T-helper 22 cell (primary cell): ENCODE measurements at places on chromosomes 4 and X.

DNA sequence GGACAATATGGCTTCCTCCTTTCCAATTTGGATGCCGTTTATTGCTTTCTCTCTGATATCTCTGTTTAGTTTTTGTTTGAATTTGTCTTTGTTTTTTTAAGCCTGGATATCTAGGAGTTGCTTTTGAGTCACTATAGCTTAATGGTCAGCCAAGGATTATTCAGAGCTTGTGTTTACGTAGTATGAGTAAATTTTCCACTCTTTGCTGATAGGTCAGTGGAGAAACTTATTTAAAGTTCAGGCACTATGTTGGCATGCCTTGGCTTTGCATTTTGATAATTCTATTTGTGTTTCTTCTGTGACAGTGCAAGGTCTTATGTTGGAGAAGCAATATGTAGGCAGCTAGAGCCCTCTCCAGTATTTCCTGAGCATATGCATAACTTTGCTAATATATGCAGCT, 315.2 kb downstream of the GRID2 start:
- DNase-seq = no peak

- no peak for DNase-seq
These were observed 192.7 kb downstream of the ZNF330 start for GRCh38 chr4:141413366-141413765.

DNA sequence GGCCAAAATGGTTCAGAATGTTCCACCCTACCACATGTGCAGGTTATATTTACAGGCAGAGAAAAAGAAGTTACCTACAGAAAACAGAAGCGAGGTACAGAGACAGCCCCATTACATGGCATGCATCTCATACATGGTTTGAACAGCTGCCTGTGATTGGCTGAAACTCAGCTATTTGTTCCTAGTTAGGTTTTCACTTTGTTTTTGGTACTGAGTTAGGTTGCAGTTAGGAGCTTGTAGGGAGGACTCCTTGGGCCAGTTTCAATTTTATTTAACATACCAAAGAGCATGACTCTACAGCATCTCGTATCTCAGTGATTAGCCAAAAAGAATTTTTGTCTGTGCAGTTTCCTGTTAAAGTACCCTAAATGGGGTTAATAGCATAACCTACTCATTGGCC, 392.0 kb downstream of the MAPK10 start:
- no peak for DNase-seq

DNA sequence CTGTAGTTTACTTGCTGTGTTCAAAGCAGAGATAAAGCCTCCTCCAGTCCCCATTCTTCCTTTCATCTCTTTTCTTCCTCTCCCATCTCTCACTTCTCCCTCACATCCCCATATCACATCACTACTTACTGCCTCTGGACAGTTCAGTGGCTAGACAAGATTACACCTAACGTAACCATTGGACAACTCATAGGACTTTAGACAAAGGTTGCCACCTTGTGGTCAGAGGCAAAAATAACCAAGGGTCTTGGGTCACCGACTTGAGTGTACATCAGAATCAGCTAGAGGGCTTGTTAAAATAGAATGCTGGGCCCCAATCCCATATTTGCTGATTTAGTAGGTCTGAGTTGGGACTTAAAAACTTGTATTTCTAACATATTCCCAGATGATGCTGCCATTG, 109.3 kb upstream of the DGKK start:
- DNase-seq = no peak

- no peak for DNase-seq
These were observed 10.3 kb downstream of the CENPI start for GRCh38 chrX:101108284-101108683.

DNA sequence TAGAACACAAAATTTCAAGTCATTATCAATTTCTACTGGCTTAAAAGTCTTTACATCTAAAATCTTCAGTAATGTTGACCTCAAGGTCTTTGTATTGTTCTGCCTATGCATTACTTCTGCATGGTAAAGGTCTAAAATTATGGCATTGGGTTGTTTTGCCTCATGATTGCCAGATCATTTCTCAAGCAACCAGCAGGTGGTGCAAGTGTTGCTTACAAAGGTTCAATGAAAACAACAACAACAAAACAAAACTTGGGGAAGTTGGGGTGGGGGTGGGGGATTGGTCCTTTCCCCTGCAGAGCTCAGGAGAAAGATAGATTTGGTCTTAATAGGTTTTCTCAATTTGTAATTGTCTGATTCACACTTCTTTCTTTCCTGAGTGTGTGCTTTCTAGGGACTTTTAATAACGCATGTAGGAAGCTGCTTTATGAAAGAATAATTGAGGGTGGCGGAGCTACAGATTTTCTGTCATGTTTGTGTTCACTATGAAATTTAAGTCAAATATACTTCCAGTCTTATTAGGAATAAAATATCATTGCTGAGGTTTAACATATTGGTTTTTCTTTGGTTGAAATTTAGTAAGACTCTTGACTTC, 145.1 kb downstream of the COL4A5 start:
- DNase-seq = no peak

- DNase-seq = no peak
These were observed 78.3 kb downstream of the GASK1B start for GRCh38 chr4:158094413-158095134.

DNA sequence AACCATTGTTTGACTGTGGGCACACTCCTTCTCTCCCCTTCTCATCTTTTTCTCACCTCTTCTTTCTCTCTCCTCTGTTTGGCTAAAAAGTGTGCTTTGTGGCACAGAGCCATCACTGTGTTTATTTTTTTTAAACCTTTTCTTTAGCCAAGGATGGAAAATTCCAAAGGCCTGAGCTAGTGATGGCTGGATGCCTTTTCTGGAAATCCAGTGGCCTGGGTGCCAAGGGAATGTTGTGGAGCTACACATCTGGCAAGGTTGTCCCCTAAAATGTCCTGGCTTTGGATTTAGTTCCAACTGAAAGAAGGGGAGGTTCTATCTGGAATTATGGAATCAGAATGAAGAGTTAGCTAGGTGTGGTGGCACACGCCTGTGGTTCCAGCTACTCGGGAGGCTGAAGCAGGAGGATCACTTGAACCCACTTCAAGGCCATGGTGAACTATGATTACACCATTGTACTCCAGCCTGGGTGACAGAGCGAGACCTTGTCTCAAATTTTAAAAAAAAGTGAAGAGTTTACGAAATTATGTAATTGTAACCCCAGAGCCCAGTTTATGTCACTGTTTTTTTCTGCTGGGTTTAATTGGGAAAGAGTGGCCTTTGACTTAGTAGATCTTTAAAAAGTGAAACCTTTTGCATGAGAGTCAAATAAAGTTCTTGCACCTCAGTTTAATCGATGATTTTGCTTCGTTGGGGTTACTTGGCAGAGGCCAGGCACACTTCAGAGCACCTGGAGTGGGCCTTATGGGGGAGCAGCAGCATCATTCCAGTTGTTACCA, 17.7 kb downstream of the DOCK11 start:
- no peak for DNase-seq

DNA sequence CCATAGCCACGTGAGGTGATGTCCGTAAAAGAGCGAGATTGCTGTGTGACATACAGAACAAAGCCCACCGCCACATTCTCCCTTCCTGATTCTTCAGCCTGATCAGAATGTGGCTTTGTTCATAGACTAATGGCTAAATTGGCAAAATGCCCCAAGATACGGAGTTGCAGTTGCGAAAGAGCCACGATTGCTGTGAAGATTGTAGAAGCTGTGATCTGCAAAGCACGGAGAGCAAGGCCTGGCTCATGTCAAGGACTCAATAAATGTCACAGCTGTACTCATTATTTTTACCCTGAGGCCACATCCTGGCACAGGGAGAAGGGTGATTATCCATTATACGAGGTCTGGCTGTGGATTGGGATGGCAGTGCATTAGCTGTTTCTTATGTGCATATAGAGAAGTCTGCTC, 34.2 kb downstream of the ARSD start:
- no peak for DNase-seq

DNA sequence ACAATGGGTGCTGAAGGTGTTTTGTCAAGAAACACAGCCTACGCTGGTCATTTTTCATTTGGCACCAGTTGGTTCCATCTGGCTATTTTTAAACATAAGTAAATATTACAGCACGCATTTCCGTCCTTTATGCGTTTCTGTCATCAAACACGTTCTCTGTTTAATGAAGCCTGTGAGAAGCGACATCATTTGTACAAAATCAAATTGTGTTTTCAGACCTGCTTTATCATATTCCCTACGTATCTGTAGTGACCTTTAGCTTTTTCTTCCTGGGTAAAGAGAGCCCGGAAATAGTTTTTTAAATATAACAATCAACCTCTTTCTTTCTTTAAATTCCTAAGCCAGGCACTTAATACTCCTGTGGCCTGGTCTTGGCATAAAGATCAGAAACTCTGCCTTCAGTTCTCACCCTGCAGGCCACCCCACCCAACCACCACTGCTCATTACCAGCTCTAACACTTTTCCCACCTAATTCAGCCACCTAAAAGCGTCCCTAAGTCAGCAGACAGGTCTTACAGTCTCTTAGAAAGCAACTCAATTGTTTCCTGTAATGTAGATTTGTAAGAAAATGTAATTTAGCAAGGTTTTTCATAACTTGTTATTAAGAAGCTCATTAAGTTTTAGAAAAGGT, 30.4 kb downstream of the ACSL1 start:
- no peak for DNase-seq

- no peak for DNase-seq
These were observed 137.8 kb upstream of the RBPJ start for GRCh38 chr4:26183017-26183416.

- no peak for DNase-seq
These were observed 67.4 kb upstream of the HELT start for GRCh38 chr4:184950926-184951325.

GRCh38 chrX:41108007-41108406, 22.8 kb downstream of the USP9X start:
- no peak for DNase-seq

DNA sequence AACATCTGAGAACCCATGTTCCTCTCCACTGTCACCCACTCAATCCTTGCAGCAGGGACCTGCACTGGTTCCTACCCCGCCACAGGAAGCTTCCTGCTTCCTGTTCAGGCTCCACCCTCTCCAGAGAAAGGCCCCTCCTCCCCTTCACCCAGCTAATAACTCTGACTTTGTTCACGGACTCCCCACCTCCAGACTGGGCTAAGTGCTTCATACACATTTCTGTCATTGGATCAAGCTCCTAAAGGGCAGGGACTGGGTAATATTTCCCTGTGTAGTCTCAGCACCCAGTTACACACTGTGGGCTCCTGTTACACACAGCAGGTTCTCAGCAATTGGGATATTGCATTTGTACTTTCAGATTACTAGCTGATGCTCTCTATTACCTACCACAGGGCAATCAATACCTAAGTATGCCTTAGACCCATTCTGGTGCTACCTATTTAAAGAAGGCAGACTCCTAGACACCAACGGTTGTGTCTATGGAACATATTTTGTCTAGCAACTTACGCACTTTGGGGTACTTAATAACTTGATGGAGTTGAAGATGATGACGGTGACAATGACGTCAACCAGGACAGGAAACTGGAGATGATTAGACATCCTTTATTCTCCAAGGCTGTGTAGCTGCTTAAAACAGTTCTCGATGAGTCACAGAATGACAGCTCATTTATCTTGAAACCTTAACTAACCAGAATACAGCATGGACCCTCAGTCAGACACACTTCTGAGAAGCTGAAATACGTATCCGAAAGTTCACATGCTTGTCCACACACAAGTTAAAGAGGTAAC, 58.1 kb downstream of the MAML3 start:
- DNase-seq = peak; percentile 61

- no peak for DNase-seq
These were observed 17.2 kb upstream of the RTL9 start for GRCh38 chrX:110341189-110342035.

DNA sequence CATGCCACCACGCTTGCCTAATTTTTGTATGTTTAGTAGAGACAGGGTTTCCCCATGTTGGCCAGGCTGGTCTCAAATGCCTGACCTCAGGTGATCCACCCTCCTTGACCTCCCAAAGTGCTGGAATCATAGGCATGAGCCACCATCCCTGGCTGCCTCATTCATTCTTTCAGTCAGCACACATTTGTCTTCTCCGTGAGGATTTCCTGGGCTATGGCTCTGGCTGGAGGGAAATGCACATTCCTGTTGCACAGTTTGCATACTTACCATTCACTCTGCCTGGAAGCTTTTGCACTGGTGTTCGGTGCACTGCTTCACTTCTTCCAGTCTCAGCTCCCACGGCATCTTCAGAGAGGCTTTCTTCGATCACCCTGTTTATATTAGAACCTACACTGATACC, 267.8 kb downstream of the STIM2 start:
- DNase-seq = no peak

GRCh38 chr4:3107691-3108121, 33.2 kb downstream of the HTT start:
- no peak for DNase-seq

DNA sequence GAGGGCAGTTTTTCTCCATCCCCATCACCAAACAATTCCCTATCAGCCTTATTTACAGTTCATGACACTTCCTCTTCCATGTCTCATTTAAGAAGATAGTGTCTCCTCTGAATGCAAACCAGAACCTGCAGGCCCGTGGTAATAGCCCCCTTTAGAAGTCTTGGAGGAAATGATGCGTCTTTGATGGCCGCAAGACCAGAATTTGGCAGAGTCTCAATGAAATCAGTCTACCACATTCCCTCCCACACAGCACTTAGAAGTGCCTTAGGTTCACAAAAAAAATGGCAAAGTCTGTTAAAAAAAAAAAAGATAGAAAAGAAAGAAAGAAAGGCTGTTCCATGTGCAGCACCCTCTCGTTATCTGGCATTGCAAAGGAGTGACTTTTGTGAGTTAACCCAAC, 2.1 kb upstream of the KDR start:
- DNase-seq = no peak

GRCh38 chr4:139416073-139416673, 37.7 kb upstream of the RAB33B start:
- DNase-seq = no peak

DNA sequence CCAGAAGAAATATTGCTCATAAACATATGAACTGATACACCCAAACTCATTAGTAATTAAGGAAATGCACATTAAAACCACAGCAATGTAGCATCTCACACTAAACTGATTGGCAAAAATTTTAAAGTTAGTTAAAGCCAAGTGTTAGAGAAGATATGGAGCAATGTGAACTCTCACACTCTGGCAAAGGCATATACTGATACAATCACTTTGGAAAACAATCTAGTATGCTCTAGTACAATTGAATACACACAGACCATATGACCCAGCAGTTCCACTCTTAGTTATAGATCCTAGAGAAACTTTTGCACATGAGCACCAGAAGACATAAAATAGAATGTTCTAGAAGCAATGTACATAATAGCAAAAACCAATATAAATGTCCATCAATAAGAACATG, 8.4 kb upstream of the AWAT1 start:
- no peak for DNase-seq

DNA sequence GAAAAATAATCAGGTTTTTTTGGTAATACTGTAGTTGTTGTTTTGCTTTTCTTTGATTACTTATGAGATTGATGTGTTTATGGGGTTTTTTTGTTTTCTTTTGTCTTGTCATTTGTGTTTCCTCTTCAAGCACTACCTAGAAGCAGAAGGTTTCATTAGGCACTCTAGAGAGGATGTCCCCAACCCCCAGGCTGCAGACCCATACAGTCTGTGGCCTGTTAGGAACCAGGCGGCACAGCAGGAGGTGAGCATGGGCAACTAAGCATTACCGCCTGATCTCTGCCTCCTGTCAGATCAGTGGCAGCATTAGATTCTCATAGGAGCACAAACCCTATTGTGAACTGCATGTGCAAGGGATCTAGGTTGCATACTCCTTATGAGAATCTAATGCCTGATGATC, 22.9 kb upstream of the NOCT start:
- no peak for DNase-seq
